ENCODE measurements at places on chromosomes 12 and 14.
A peak's percentile ranks its signal among the peaks of the same experiment; 100 is the strongest.

- no peak for DNase-seq
These were observed 233.3 kb downstream of the CCDC59 start for GRCh38 chr12:82124711-82125380.

DNA sequence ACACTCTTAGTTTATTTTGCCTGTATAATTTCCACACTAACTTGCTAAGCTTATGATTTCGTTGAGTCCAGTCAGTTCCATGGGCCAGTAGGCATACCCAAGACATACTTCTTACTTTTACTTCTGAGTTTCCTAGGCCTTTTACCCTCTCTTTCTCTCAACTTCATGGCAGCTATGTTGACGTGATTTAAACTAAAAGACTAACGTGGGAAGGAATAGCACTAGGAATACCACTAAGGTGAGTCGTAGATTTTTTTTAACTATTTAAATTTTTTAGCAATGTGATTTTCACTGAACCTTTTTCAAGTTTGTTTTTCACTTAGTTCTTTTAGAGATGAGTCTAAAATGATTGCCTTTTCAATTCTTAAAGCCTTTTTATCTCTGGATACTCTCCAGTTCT is 793.5 kb upstream of the NOVA1 start:
- no peak for DNase-seq

- DNase-seq, result no peak
These were observed 76.3 kb upstream of the FUT8 start for GRCh38 chr14:65336191-65336591.

- DNase-seq, result no peak
These were observed 564.0 kb downstream of the CCER1 start for GRCh38 chr12:90390947-90391346.

GRCh38 chr14:56065621-56066290 is 52.5 kb upstream of the PELI2 start:
- DNase-seq, result no peak

DNA sequence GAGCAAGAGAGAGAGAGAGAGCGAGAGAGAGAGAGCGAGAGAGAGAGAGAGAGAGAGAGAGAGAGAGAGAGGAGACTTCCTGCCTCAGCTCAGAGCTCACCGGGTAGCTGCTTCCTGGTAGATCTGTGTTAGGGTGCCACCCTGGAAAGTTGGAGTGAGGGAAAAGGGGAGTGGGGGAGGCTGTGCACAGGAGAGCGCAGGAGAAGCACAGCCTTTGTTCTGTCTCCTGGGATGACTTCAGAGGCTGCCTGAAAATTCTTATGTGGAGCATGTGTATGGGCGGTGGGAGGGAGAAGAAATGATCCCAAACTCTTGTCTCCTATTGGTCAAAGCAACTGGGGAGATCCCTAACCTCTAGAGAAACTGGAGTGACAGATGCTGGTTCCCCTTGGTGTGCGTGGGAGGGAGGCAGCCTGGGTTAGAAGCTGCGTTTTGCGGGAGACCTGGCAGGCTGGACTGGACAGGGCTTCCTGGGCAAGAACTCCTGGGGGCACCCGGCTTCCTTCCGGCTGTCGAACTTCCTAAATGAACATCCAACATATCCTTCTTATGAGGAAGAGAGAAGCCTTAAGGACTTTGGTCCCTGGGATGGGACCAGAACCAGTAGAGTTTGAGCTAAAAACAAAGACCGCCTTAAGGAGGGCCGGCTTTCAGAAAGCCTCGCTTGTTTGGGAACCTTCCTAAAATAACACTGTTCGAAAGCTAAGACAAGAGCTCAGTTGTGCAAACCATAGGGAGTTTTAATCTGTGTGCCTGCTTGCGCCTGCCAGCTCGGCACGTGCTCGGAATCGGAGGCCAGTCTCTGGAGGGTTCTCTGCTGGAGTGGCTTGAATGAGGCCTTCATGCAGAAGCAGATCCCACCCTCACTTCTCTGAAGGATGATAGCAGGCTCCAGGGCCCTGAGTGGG is 30.4 kb upstream of the BEGAIN start:
- DNase-seq, result no peak

DNA sequence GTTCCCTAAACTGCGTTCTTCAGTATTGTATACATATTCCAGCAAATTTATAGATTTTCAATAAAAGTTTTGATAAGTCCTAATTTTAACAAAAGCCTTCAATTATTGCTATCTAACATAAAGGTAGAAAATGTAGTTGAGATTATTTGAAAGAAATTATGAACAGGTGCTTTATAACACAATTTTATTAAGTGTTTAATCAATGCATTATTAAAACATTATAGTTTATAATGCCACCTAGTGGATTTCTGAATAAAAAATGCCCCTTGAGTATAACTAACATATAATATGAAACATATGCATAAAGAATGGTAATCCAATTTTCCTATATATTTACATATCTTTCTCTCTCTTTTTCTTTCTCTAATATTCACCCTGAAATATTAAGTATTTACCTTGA is 515.3 kb downstream of the SLC6A15 start:
- DNase-seq, result no peak

- peak; percentile 65 for DNase-seq
These were observed 58.8 kb upstream of the GPR68 start for GRCh38 chr14:91303091-91303923.

DNA sequence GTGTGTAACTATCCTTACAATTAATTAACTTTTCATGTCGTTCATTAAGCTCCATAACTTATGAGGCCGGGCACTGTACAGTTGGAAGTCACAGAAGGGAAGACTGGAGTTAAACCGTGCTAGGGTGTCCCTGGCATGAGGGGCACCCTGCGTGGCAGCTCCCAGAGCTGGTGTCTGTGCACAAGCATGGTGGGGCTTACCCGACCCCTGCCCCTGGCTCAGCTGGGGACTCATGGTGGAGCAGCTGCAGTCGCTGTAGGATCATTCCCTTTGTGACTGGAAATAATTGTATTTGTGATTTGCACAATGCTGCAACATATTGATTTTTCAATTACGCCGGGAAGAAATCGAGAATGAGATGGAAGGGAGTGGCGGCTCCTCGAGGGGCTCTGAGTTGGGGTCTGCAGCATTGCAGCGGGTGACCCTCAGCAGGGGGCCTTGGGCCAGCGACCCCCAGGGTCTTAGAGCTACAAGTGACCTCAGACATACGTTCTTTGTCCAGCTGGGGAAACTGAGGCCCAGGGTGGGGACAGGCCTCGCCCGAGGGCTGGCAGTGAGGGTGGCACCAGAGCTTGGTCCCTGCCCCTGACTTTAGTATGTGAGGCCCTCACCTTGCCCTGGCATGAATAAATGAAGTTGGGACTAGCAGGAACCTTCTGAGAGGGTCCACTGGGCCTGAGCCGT is 125.4 kb downstream of the KIF26A start:
- no peak for DNase-seq

DNA sequence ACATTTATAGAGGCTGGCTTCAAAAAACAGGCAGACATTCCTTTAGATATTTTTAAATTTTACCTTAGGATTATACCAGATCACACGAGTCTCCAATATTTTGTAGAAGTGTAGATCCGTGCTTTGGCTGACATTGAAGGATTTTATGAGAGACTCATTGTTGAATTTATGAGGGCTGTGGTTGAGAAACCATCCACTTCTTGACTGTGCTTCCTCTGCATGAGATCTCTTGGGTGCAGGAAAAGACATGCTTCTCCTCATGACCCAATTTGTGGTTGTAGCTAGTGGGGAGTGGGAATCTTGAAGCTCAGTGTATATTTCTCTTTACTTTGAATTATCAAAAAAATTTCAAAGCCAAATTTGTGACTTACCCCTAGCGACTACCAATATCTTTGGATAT is 36.7 kb upstream of the NKX2-8 start:
- no peak for DNase-seq

GRCh38 chr12:114916541-114916940 is 232.6 kb upstream of the TBX3 start:
- no peak for DNase-seq

DNA sequence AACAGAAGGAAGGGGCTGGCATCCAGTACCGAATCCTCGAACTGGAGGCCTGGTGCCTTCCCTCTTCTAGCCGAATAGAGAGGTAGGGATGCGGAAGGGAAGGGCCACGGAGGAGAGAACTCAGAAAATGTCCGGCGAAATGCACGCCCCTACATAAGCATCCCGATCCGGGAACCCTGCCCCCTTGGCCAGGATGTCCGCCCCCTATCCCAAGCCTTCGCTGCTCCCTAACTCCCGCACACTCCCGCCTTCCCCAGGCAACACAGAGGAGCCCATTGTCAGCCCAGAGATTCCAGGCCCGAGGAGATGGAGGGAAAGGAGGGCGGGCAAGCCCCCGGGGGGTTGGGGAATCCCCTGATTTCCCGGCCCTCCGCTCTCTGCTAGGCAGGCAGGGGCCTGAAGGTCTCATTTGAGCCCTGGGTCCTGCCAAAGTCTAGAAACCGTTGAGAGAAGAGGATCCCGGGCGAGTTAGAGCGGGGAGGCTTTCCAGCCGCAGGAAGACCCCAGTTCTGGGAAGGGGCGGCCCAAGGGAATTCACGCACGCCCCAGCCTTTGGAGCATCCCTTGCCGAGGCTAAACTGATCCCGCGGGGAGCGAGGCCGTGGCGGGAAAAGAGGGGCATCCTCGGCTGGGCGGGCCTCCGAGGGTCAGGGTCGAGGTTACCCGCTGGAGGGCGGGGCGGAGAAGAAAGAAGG is 569 bp upstream of the ARHGEF40 start:
- peak; percentile 45 for DNase-seq

DNA sequence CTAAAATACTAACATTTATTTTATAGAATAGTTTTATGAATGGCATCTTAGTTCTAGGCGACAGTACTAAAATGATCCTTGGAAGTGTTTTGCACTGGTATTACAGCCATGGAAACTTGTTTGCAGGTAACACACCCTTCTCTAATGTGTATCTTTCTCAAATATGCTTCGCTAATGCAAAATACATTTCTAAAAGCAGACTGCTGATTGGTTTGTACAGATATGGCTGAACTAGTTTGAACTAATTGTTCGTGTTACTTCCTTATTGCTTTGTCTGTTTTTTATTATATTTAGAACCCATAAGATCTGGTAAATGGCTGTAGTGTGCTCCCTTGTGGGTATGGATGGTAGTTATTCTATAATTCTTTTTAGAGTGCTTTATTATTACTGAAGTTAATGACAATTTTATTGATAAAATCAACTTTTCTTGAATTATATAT is 53.0 kb downstream of the ATF7IP start:
- DNase-seq, result peak; percentile 67

GRCh38 chr12:48071808-48072207 is 34.1 kb downstream of the SENP1 start:
- no peak for DNase-seq

- DNase-seq, result no peak
These were observed 1.8 kb upstream of the TBK1 start for GRCh38 chr12:64450057-64450640.

- DNase-seq, result no peak
These were observed 70.3 kb downstream of the PITPNM2 start for GRCh38 chr12:123080634-123081033.

DNA sequence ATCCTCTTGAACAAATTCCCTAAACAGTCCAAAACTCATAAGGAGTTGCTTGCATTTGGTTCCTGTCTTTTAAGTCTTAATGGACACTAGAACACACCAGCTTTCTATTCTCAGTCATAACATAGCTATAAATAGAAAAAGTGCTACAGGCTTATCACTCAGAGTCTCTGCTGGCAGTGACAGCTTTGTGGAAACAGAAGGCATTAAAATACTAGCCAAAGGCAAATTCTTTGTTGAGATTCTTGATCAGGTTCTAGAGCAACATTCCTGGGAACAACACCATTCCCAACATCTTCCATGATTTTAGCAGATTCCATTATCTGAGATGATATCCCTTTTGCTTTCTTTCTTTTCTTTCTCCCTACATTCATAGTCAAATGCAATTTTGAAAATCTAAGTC is 207.7 kb upstream of the PLEKHG7 start:
- DNase-seq, result no peak

DNA sequence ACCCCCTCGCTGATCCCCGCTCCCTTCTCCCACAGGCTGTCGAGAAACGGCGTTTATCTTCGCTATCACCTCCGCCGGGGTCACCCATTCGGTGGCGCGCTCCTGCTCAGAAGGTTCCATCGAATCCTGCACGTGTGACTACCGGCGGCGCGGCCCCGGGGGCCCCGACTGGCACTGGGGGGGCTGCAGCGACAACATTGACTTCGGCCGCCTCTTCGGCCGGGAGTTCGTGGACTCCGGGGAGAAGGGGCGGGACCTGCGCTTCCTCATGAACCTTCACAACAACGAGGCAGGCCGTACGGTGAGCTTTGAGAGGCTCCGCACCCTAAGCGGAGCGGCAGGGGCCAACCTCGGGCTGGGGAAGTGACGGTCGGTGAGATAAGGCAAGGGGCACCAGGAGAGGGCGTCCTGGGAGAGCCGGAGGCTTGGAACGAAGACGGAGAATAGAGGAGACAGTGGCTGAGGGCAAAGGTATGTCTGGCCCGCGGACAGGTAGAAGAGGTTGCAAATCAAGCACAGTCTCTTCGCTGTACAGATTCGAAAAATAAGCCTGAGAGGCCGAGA is 2.3 kb downstream of the WNT1 start:
- DNase-seq, result peak; percentile 41

GRCh38 chr12:52925717-52926595 is 21.1 kb upstream of the KRT8 start:
- no peak for DNase-seq

DNA sequence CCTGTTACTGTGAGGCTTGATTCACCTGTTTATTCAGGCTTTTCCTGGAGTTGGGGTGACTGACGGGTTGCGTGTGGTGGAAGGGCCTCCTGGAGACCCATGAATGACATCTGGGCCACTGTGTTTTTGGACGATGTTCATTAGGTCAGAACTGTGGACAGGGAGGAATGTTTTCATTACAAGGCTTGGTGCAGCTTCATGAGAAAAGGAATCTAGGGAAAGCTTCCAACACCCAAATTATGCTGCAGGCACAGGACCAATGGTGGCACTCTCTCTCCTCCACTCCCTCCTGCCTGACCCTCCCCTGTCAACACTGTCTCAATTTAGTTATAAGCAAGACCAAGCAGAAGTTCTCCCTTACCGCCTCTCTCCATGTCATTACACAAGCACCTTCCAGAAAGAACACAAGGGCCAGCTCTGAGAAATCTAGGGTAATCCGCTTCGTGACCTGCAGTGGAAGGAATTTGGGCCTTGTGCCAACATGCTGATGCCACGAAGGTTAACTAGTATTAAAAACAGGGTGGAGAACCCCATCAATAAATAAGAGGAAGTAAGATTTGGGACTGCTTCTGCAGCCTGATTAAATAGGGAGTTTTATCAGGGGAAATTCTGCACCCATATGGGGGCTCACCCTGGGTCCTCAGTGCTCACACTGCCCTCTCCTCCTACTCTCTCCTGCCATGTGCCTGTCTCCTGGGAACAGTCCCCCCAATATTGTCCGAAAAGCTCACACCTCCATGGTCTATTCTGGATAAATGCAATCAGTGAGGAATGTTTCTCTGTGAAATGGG is 200.3 kb downstream of the KTN1 start:
- DNase-seq, result peak; percentile 4

- DNase-seq, result peak; percentile 26
These were observed at the start of gene PRR4 for GRCh38 chr12:10849425-10849878. PRR4 (minus strand) TSS chr12:10849475; CDS start chr12:10849437, 38 bp downstream.

- DNase-seq, result no peak
These were observed 415.9 kb downstream of the NELL2 start for GRCh38 chr12:44460261-44460660.

All from CD4-positive, alpha-beta T cell treated with Interleukin-1 beta for 1 hour (primary cell).